Activated T-cell treated with anti-CD3 and anti-CD28 coated beads for 1 hour (primary cell): ENCODE measurements at places on chromosomes 16 and 17.

GRCh38 chr16:5044011-5044540, 10.3 kb upstream of the NAGPA start:
- DNase-seq = no peak

- DNase-seq = no peak
These were observed 7.7 kb downstream of the GIT1 start for GRCh38 chr17:29581583-29582253.

DNA sequence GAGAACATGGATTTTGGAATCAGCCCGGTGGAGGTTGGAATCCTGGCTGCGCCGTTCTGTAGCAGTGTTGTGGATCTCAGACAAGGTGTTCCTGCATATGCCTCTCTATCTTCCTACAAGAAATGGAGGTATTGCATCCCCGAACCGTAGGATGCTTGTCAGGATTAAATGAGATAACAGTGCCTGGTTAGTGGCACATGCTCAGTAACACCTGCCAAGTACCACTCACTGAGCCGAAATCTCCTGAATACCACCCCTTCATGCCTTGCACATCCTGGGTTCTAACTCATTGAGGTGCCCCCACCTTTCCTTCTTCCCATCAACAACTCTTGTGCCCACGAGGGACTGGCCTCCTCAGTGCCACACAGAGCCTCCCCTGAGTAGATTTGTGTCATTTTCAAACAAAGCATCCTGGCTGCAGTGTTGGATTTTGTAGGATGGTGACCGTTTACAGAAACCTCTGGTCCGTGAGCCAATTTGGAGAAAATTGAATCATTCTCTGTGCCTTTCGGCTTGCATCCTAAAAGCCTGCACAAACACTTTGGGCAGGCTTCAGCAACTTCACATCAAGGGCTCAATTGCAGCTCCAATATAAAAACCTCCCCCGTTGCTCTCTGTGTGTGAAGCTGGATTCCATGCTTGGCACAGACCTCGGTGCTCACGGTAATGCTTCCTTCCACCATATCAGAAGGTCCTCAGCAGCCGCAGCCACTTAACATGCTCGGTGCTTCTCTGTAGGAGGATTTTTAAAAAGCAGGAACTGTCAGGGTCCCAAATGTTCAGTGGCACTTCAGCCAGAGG, 84.2 kb downstream of the WWOX start:
- no peak for DNase-seq

DNA sequence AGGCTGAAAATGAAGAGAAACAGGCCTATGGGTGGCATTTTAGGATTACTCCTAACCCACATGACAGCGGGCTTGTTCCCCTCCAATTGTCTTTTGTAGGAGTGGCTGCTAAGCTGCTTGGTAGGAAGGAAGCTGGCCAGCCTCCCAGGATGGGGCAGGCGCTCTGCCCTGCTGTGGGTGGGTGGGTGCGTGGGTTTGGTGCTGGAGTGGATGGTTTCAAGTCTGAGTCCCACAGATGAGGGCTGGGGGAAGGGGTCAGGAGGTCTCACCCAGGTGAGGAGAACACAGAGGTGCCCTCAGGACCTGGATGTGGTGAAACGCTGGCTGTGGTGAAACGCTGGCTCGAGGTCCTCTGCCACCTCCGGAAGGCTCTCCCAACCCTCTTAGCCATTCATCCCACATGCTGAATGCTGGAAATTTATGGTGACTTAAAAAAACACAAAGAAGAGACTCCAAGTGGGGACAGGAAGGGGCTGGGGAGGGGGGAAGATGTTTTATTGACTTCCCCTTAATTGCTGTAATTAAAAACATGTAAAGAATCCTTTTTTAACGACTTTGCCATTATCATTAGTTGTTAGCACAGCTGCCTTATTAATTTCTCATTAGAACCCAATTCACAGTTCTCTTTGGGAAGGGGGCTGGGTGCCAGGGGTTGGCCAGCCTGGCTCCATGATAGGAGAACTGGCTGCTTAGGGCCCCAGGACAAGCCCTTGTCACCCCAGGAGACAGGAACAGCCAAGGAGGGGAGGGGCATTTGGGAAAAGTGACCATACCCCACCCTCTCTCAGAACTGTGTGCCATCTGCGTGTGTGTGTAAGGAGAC, 153.5 kb upstream of the CDC42EP4 start:
- DNase-seq = no peak

DNA sequence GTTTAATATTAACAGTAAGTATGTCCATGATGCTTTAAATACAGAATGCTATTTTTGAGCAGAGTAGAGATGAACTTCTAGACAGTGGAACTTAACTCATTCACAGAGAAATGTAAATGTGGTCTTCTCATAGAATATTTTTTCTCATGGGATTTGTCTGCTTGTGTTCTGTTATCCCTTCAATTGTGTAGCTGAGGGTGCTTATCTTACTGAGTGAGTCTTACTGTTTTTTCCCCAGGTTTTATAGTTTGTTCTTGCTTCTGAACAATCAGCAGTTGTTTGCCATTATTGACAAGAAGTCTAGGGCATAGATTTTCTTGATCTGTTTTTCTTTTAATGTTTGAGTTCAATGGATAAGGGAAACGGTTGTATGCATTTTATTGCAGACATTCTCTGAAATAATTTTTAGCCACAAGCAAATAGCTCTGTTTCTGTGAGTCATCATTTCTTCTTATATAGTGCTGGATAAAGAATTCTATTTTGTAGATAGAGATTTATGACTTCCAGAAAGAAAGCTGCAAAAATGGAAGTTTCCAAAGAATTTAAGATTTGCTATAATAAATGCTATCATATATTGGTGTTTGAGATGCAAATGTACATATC, 60.5 kb downstream of the NF1 start:
- DNase-seq = no peak

DNA sequence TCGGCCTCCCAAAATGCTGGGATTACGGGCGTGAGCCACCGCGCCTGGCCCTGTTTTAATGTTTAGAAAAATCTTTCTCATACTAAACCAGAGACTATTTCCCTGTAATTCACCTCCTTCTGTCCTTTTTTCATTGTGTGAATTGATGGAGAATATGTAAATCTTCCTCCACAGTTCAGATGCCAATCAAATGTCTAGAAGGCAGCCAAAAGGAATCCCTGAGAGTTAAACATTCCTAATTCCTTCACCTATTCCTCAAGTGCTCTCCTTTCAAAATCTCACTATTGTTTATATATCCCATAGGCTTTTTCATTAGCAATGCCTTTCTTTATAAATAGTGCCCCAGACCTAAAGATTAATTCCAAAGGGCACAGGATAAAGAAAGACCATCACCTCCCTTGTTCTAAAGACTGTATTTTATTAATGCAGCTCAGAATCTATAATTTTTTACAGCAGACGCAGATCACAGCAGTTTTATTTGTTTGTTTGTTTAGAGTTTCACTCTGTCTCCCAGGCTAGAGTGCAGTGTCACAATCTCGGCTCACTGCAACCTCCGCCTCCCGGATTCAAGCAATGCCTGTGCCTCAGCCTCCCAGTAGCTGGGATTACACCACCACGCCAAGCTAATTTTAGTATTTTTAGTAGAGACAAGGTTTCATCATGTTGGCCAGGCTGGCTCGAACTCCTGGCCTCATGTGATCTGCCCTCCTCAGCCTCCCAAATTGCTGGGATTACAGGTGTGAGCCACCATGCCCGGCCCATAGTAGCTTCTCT, 30.5 kb downstream of the COPZ2 start:
- no peak for DNase-seq

GRCh38 chr17:52754838-52755237, 596.3 kb upstream of the CA10 start:
- DNase-seq = no peak

DNA sequence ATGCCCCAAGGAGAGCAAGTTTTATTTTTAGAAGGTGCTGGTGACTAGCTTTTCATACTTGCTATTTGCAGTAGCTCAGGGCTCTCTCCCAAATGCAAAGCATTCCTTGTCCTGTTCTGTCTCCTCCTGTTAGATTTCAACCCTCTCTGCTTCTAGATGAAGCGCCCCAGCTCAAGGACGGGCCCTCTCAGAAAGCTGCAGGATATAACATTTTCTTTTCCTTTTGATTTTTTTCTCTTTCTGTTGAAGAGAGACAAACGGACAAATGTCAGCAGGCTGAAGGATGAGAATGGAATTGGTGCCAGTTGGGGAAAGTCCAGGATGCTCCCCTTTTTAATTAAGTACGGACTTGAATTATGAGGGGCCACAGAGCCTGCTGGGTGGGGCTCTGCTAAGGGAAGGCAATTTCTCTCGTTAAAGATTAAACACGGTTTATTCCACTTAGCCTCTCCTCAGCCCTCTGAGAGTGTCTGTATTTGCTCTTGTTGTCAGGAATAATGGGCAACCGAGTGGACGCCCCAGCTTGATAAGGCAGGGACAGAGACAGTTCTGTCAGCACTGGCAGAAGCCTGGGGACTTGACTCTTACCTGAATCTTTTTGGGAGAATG, 6.2 kb upstream of the ETV4 start:
- no peak for DNase-seq

GRCh38 chr17:74642995-74643394, 19.5 kb upstream of the CD300E start:
- DNase-seq = no peak

DNA sequence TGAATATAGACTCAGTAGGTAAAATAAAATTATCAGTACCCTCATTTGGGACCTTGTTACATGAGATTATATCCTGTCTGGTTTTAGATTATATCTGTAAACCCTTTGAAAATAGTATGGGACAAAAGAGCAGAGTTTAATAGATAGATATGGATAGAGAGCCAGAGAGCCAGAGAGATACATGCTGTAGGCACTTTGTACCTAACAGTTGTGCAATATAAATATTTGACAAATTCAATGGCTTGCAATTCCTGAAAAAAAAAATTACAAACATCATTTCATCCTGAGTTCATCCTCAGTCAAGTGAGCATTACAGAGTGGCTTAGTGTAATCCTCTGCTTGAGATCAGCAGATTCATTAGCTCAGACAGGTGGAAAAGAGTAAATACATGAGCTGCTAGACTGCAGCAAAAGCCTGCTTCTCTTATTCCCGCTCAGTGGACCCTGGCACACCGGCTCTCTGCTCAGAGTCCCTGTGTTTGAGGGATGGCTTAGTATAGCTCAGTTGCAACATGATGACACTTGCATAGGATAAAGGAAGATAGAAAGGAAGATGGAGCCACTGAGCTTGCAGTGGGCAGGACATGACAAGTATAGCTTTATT, 931.6 kb upstream of the GOT2 start:
- no peak for DNase-seq

DNA sequence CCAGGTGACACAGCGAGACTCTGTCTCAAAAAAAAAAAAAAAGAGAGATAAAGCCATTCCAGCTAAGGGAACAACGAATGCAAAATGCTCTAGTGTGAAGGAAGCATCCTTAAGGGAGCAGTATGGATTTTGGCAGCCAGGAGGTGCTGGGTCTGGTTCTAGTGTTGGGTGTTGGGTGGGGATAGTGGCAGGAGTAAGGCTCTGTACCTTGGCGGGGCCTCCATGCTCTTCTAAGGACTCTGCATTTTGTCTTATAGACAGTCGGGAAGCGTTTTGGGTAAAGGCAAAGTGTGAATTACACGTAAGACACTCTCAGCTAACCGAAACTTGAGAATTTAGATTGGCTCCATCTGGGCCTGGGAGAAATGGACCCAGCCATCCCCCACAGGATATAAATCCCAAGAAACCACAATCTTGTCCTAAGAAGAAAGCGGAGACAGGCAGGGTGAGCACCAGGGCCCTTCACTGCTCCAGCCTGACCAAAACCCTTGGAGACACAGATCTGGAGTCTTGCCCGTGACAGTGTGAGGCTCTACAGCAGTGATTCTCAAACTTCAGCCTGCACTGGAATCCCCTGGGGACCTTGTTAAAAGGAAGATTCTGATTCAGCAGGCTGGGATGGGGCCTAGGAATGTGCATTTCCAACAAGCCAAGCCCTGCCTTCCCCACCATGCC, 33.1 kb upstream of the PHB1 start:
- DNase-seq = no peak

DNA sequence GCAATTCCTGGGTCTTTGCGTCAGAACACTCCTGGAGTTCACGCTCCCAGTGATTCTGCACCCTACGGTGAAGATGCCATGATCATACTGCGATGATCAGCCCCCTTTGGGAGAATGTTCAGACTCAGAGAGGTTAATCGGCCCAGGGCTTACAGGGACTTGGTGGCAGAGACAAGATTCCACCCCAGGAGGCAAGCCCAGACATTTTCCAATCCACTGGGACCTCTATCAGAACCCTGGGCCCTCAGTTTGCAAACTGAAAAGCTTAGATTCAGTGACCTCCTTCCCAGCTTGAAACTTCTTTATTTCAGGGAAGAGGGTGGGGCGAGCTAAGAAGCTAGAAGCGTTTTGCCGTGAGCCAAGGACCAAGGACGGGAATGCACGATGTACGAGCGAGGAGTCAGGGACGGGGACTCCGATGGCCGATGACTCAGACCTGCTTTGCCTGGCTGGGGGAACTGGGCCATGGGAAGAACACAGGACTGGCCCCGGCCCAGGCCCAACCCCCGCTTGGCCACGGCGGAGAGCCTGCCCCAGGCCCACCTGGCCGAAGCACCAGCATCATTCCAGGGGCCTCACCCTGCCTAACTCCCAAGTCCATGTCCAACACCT, 34.7 kb downstream of the SOCS3 start:
- DNase-seq = no peak

GRCh38 chr17:29787995-29788394, 142.0 kb downstream of the SSH2 start:
- no peak for DNase-seq

GRCh38 chr16:82108774-82109173, 61.2 kb downstream of the MPHOSPH6 start:
- no peak for DNase-seq

DNA sequence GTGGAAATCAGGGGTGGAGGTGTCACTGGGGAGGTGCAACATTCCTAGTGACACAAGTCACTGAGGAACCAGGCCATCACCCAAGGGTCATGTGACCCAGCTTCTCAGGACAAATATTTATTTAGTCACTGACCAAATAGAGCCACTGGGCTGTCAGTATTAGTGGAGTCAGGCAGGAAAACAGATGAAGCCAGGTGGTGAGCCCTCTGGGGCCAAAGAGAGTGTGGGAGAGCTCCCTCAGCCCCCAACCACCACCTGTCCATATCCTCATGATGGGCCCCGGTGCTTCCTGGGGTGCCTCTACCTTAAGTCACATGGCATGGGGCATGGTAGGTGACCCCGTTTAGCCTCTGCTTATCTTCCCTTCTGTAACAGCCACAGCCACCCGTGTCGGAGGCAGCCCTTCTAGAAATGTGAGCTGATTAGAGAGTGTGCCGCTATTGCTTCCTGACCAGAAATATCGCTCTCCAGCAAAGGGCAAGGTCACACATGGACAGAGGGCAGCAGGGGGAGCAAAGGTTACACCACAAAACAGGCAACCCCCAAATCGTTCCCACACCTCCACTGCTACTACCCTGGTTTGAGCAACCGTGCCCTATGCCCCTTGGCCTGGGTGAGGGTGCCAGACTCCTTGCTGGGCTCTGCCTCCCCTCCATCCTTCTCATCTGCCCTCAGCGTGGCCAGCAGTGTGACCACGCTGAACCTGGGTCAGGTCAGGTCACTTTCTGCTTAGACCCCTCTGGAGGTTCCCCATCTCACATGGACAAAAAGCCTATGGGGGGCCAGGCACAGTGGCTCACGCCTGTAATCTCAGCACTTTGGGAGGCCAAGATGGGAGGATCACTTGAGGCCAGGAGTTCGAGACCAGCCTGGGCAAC, 8.6 kb upstream of the AKTIP start:
- DNase-seq = no peak
